ENCODE measurements at places on chromosomes 12 and 14.
A peak's percentile ranks its signal among the peaks of the same experiment; 100 is the strongest.

- DNase-seq: no peak
Measured at GRCh38 chr12:113201187-113202177, 16.0 kb downstream of the RITA1 start.

GRCh38 chr12:2537868-2538541 is 256.8 kb upstream of the FKBP4 start:
- DNase-seq: peak; percentile 3

DNA sequence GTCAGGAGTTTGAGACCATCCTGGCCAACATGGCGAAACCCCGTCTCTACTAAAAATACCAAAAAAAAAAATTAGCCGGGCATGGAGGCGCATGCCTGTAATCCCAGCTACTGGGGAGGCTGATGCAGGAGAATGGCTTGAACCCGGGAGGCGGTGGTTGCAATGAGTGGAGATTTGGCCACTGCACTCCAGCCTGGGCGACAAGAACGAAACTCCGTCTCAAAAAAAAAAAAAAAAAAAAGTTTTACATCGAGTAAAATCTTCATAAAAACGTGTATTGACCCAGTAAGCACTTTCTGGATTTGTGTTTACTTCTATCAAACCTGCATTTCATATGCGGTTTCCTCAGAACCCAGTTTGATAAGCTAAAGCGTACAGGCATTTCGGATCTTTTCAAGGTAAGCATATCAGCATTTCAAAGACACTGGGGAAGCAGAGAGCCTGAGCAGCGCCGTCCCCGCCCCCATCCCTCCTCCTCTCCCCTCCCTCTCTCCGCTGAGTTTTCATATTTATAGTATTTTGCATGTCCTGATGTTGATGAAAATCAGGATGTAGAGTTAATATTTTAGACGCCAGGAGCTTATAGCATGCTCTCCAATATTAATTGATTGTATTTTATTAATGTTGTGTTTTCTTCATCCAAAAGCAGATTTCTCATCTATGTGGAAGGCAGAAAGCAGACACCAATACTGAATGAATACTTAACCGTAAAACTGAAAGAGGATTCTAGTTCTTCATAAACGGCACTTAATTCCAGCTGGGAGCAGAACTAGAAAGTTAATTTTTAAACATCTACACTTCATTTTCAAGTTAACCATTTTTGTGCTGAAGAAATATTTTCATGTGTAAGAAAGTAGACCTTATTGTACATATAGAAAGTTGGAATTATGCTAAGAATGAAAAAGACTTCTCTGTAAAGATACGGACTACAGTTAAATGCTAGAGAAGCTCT is 9.2 kb upstream of the HIP1R start:
- peak; percentile 64 for DNase-seq

DNA sequence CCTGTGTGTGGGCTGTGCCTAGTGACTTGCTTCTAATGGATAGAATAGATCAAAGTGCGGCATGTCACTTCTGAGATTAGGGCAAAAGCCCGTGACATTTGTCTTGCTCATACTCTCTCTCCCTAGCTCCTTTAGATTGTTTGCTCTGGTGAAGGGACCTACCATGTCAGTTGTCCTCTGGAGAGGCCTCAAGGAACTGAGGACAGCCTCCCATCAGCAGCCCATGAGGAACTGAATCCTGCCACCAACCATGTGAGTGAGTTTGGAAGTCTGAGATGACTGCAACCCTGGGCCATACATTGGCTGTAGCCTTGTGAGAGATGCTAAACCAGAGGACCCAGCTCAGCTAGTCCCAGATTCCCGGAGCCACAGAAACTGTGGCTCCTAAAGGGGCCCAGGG is 101.6 kb upstream of the ESRRB start:
- DNase-seq: no peak

GRCh38 chr14:91893007-91893406 is 25.7 kb upstream of the TC2N start:
- no peak for DNase-seq

GRCh38 chr12:39145175-39145999 is 240.0 kb upstream of the CPNE8 start:
- DNase-seq: peak; percentile 57

Measured in kidney tubule cell (primary cell).